ENCODE measurements at places on chromosomes 3 and 15. TPM values are rescaled to one million over a fixed set of nuclear protein-coding genes. Genes with fewer than 3 reads are reported as not detected.
A peak's percentile ranks its signal among the peaks of the same experiment; 100 is the strongest.

GRCh38 chr15:51649659-51650521 lies 27.3 kb upstream of the DMXL2 start:
- DNase-seq, result peak; percentile 72

DNA sequence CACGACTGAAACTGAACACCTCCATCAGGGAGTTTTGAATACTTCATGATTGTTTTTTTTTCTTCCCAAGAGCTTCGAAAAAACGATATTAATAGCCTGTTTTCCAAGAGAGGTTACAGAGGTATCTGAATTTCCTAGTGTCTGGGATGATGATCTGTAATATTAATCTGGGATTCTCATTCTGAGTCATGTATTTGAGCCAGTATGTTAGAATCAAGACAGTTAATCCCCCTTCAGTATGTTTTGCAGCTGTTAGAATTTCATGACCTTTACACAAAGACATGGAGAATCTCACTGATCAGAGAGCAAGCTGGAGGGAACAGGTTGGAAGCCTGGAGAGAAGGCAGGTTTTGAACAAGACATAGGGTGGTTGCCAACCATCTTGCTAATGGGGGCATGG lies 234.5 kb upstream of the GAP43 start:
- DNase-seq, result no peak

- no peak for DNase-seq
Measured at GRCh38 chr15:56244811-56245576, 1.3 kb upstream of the RFX7 start.

GRCh38 chr3:24202071-24202470 lies 257.0 kb downstream of the NR1D2 start:
- no peak for DNase-seq

- no peak for DNase-seq
Measured at GRCh38 chr3:37859908-37860199, 1.8 kb upstream of the CTDSPL start.

GRCh38 chr3:115833074-115833473 lies 209.8 kb downstream of the GAP43 start:
- DNase-seq, result no peak

CCDC54 gene
- not detected for total RNA-seq

SPESP1 gene
- total RNA-seq, result not detected

DNA sequence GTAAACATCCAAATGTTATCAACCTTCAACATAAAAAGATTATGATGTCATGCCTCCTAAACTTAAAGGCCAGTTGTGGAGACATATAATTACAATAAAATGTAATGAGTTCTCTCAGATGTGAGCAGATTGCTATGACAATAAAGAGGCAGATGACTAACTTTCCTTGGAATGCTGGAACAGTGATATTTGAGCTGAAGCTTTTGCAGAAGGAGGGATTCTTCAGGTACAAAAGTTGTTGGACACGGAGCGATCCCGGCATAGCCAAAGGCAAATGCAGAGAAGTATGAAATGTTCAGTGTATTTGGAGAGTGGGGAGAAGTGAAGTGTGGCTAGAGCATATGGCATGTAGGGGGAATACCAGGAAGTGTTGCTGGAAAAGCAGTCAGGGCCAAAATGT lies 520.1 kb downstream of the FGF12 start:
- DNase-seq, result peak; percentile 31

GRCh38 chr3:137264843-137265330 lies 307.1 kb downstream of the IL20RB start:
- DNase-seq, result no peak

GRCh38 chr3:23368731-23369130 lies 165.6 kb downstream of the UBE2E2 start:
- DNase-seq, result no peak

DVL3 gene
- 38.3 TPM for total RNA-seq

LRRC34 gene
- total RNA-seq, result not detected

ATG7 gene
- total RNA-seq, result 68.2 TPM

- no peak for DNase-seq
Measured at GRCh38 chr3:38576131-38576525, 73.4 kb downstream of the SCN5A start.

GRCh38 chr3:106552351-106553043 lies 683.7 kb upstream of the CBLB start:
- no peak for DNase-seq

GRCh38 chr3:36393563-36393962 lies 13.3 kb downstream of the STAC start:
- DNase-seq, result no peak

CTXND1 gene
- total RNA-seq, result not detected

DNA sequence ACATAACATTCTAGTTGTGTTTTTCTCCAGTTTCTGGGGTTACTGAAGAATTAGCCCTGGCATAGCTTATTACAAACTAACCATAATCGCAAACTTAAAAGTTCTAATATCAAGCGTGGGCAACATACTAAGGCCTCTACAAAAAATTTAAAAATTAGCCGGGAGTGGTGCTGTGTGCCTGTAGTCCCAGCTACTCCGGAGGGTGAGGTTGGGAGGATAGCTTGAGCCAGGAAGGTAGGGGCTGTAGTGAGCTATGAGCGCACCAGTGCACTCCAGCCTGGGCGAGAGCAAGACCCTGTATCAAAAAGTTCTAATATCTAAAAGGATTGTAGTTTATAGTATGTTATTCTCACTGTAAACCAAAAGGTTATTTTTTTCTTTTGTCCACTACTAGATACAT lies 1.1 kb downstream of the OIP5 start:
- no peak for DNase-seq

- no peak for DNase-seq
Measured at GRCh38 chr3:129077222-129077621, 16.6 kb downstream of the GP9 start.

CPB1 gene
- not detected for total RNA-seq

DNA sequence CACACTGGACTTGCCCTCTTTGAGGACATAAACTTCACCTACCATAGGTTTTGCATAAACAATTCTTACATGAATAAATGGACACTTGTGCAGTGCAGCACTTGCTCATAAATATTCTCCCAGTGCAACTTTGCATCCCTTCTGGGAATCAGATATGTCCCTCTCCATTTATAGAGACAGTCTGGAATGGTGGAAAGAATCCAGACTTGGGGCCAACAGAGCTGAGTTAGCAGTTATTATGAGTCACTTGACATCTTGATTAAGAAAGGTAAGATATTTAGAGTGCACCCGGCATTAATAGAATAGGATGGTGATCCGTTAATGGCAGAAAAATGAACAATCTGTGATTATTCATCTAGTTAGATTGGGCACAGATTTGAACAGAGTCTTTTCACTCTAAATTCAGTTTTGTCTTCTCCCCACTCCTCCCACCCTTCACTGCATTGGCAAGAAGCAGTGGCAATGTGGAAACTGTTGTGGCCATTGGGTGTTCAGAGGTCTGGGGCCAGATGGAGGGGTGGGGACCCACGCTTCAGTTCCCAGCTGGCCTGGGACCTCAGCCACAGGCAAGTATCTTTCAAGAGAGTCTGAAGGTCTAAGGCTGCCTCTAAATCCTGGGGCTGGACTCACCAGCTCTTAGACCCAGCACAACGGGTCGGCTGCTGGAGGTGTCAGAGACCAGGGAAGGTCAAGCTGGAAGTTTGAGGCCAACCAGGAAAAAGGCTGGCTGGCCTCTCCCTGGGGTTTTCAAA lies 58.9 kb upstream of the KY start:
- DNase-seq, result peak; percentile 12

DNA sequence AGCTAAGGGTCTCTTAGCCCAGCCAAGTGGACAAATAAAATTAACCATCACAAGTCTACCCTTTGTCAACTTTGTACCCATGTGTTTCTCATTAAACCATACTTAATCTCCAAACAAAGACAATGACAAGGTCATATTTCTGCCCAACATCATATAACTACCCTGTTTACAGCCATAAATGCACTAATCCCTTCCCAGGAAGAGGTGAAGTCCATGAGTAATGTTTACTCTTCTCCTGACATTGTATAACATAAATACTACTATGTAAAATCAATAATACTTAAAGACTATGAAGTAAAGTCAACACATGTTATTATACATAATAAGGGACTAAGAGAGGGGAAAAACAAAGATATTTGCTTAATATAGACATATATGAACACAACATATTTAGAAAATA lies 38.5 kb upstream of the FAN1 start:
- no peak for DNase-seq

GPR171 gene
- not detected for total RNA-seq

SCG3 gene
- not detected for total RNA-seq

DNA sequence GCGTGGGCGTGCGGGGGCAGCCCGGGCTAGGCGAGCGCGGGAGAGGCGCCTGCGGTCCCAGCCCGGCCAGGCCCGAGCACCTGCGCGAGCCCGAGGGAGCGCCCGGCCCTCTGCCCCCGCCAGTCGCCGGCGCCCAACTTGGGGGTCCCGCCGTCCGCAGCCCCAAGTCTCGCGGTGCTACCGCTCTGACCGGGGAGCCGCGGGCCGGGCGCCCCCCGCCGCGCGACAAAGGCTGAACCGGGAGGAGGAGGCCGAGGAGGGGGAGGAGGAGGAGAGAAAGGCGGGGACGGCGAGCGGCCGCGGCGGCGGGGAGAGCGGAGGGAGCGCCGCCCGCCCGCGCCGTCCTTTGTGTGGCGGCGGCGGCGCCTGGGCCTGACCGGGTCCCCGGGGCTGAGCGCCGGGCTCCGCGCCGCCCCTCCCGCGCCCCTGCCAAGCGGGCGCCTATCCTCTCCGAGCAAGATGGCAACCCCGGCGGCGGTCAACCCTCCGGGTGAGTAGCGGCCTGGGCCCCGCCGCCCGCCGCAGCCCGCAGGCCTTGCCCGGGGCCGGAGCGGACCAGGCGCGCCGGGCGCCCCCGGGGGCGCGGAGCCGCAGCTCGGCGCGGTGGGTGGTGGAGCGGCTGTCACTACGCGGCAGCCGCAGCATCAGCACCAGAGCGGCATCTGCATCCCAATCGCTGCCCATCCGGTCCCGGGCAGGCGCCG lies at the start of gene ARNT2:
Gene ARNT2 (plus strand): TSS at position 326 of the 704 bp plus-strand sequence. CDS start 134 bp downstream, at position 460.
- no peak for DNase-seq

DNA sequence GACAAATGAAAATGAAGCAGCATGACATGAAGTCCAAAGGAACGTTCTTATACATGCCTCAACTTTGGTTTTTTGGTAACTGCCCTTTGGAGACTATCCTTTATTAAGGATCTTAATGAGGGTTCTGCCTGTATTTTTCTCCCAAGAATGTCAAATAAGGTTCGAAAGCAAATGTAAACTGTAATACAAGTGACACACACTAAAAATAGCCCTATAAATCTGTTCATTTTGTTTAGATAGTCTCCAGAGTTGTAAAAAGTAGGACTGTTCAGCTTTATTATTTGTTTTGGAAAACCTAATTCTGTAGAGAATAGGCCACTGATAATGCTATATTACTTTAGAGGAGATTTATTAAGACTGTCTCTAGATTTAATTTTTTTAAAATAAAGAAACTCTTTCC lies 80.5 kb upstream of the CDIN1 start:
- no peak for DNase-seq

- peak; percentile 99 for DNase-seq
Measured at GRCh38 chr15:60371175-60372051, 26.4 kb downstream of the ANXA2 start.
